ENCODE measurements at places on chromosomes 7 and 10. TPM values are rescaled to one million over a fixed set of nuclear protein-coding genes. Genes with fewer than 3 reads are reported as not detected.

DNA sequence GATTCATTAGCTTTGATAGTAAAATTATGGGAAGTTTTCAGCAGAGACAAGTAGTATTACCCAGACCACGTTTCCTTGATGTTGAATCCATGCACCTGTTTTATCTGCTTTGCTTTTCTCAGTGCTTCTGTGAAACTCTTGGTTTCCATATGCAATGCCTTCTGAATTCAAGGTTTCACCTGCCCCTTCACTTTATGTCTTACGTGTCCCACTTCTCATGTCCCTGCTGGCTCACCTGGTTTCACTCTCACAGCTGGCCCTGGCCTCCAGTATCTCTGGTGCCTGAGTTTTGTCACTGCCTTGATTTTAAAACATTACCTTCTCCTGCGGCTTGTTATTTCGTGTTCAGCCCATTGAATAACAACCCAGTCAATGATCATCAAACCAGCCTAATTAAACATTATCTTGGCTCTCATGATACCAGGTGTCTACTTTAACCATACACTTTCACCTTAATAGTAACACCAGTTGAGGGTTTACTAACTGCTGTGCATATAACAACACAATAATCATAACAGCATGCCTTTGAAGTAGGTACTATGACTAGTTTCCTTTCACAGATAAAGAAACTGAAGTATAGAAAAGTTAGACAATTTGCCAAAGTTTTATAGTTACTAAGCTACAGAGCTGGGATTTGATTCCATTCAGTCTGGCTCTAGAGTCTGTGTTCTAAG lies 175.7 kb upstream of the PCLO start:
- H3K4me1 ChIP-seq: no peaks in the 10 kb centered on the region
- no peaks in the 10 kb centered on the region for H3K36me3 ChIP-seq
- H3K4me3 ChIP-seq: no peak overlapping the region
- no peak for DNase-seq

GRCh38 chr7:112143136-112143535 lies 63.1 kb downstream of the DOCK4 start:
- H3K4me1 ChIP-seq: no peaks in the 10 kb centered on the region
- H3K27ac ChIP-seq: no peak overlapping the region
- no peaks in the 10 kb centered on the region for H3K36me3 ChIP-seq
- no peaks in the 10 kb centered on the region for H3K27me3 ChIP-seq
- DNase-seq: no peak

The RAB19 gene
- 3.3 TPM for total RNA-seq

The IKZF5 gene
- total RNA-seq: 37.2 TPM

The TAS2R3 gene
- 1.2 TPM for total RNA-seq

Measured in naive thymus-derived CD4-positive, alpha-beta T cell (primary cell).